T1000 (cell line): ENCODE measurements at places on chromosomes 1 and 21.

- DNase-seq = no peak
These were observed 31.4 kb downstream of the SLC30A7 start for GRCh38 chr1:100927276-100927675.

DNA sequence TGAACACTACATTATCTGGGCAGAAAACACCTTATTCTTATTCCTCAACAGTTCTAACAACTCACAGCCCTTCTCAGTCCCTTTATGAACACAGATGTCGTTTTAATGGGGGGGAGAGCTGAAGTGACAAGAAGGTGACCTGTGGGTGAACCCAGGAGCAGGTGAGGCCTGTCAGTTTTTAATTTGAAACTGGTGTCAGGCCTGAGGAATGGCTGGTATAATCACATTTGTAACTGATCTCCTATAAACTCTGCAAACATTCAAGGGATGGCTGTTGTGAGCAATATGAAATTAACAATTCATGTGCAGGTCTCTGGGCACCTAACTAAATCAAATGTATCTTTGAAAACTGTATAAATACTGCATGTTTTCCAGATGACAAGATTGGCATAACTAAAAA is 362.1 kb upstream of the NR5A2 start:
- DNase-seq = no peak

- no peak for DNase-seq
These were observed 95.7 kb upstream of the GCLM start for GRCh38 chr1:94004924-94005323.

DNA sequence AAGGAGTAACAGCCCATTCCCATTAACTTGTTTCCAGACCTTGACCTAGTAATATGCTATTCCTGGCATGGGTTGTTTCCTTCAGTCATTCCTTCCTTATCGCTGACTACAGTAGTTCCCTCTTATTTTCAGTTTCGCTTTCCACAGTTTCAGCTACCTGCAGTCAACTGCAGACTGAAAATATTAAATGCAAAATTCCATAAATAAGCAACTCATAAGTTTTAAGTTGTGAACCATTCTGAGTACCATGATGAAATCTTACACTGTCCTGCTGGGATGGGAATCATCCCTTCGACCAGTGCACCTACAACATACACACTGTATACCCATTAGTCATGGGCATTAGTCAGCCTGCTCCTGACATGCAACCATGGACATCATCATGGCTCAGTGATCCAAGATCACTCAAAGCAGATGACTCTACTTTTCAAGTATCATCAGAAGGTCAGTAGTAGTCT is 66.7 kb downstream of the CCDC30 start:
- no peak for DNase-seq

GRCh38 chr1:206540044-206540780 is 32.9 kb downstream of the RASSF5 start:
- no peak for DNase-seq

DNA sequence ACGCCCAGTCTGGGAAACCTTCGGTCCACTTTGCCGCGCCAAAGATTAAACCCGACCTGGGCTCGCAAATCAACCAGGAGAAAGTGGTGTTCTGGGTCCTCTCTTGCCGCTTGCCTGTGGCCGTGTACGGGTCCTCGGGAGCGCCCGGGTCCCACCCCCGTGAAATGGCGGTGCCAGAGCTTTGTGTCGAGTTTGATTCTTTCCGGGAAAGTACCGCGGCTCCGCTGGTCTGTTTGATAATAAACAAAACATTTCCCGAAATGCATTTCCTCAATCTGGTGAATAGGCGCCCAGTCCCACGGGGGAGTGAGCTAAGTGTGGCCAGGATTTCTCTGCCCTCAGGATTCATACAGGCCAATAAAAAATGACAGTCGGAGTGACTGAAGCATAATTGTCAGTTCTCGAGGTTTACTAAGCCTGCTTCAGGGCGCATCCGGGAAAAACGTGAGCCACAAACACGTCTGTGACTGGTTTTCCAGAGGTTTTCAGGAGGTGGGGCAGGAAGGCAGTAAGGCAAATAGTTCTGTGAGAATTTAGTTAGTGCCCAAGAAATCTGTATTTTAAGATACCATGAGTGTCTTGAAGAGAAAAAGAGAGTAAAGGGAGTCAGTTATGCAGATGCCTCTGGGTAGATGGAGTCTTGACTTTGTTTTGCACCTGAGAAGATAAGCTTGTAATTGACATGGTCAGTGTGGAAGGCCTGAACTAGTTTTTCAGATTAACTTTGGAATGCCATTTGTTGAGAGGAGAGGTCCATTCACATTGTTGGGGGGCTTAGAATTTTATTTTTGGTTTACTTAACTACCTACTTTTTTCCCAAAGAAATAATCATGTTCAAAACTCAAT is 675 bp downstream of the IFNAR1 start:
- peak; percentile 77 for DNase-seq

DNA sequence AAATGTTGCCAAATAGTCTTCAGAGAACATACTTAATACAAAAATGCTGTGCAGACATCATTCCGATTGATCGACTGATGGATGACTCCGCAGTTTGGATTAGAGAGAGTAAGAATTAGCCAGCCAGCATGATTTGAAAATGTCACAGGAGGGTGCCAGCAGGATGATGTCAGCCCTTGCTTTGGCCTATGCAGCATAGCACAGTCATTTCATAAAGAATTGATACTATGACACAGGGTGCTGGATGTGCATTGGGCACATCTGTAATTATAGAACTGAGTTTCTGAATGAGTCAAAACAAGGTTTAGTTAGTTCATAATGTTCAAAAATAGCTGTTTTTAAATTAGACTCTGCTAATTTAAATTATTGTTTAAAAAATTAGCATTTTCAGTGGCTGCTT is 21.6 kb upstream of the TRAF5 start:
- DNase-seq = no peak

DNA sequence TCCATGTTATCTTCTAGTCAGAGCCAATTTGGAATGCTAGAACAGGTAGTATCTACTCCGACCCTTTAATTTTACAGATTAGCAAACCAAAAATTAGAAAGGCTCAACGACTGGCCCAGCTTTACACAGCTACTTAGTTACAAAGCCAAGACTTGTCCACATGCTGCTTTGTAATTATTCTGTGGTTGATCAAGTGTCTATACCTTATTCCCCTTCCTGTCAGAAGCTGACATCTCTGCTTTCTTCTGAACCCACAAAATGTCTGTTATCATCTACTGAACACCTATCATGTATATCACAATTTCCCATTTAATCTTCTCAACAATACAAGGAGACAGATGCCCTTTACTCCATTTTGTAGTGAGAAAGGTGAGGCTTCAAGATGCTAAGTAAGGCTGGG is 15.6 kb downstream of the TGFBR3 start:
- no peak for DNase-seq

DNA sequence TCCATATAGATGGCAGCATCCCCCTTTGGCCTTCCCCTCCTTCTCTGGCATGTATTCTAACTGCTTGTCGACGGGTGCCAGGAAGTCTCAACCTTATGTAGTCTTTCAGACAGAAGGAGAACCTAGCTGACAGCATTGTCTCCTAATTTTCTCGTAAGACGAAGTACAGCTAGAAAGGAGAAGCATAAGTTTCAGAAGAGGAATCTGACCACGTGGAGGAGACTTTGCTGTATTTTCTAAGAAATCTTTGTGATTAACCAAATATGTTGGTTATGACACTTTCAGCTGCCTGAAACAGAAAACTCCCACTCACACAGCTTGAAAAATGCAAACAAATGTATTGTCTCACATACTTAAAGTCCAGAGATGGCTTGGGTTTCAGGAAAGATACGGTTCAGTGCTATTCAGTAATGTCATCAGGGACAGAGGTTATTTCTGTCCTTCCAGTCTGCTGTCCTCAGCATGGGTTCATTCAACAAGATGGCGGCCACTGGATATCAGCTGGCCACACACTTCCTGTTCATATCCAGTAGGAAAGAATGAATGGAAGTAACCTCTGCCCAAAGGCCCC is 109.5 kb upstream of the ZNF648 start:
- DNase-seq = no peak

DNA sequence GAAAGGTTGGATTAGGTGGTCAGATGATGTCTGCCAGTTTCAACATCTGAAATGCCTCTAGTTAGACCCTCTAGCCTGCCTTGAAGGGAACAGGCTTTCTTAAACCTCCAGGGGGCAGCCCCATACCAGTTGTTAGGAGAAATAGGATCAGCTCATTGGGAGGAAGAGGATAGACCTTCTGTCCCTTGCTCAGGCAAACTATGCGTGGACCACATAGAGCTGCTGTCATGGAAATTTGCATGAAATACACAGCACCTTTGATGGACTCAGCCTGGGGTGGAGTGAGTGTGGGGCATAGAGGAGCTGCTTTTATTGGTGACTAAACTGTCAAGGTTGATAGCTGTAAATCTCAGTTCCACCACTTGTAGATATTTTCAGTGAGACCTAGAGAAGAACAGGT is 38.4 kb upstream of the SPAG17 start:
- no peak for DNase-seq

GRCh38 chr1:176950736-176951324 is 213.7 kb downstream of the ASTN1 start:
- no peak for DNase-seq

- no peak for DNase-seq
These were observed 4.5 kb downstream of the EFNA3 start for GRCh38 chr1:155083052-155083541.

DNA sequence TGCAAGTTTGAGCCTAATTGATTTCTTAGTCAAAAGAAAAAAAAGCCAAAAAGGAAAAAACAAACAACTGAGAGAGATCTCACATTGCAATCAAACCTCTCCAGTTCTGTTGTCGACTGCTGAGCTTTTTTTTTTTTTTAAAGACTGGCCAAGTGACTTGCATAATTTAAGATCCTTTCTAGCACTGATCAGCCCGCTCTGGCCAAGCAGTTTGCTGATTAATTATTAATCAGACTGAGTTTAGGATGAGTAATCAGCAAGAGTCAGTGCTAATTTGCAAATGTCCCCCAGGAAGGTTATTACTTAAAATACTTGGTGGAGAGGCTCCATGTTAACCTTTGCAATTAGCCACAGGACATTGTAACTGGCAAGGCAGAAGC is 39.3 kb downstream of the HMGB4 start:
- no peak for DNase-seq

- no peak for DNase-seq
These were observed 9.1 kb downstream of the SH3GLB1 start for GRCh38 chr1:86713477-86713876.

DNA sequence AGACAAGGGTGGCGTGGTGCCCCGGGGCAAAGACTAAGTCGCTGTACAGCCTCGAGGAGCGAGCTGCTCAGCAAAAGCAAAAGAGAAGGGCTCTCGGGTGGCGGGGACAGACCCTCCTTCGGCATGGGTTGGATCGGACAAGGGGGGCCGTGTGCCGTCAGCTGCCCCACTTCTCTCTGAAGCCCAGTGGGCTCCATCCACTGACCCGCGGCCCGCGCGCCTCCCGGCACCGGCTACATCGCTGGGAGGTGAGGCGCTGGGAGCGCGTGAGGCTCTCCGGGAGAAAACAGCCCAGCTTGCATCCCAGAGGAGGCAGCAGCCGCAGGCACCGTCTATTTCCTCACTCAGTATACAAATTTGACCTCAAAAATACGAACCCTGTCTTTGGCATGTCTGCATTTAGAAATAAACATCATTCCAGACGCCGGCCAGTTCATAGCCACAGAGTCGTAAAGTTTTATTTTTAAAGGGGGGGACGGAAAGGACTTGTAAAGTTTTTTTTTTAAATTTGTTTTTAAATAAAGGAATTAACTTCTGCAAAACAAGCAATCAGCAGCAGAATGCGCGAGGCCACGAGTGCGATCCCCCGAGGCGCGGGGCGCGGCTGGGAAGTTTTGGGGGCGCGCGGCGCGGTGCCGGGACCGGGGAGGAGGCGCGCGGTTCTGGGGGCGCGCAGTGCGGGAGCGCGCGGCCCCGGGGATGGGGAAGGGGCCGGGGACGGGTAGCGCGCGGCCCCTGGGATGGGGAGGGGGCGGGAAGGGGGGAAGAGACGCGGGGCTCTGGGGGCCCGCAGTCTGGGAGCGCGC is 689 bp upstream of the GPR137B start:
- peak; percentile 45 for DNase-seq

GRCh38 chr1:155952505-155952890 is 11.1 kb downstream of the RXFP4 start:
- no peak for DNase-seq

DNA sequence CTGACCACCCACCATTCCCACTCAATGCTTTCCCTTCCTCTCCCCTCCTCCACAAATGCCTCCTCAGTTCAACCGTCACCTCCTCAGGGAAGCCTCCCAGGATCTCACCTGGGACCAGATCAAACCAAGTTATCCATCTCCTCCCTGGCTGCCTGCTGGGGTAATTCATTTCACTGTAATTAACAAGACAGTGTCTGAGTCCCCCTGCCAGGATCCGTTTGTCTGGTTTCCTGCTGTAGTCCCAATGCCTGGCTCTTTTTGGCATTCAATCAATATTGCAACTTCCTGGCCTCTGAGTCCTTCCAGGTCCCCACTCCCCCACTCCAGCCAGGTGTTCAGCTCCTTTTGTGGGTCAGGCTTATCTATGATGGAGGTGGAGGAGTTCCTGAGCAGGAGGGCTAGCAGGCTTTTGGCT is 687.7 kb downstream of the PTPRU start:
- no peak for DNase-seq

- DNase-seq = no peak
These were observed 37.7 kb upstream of the GPR157 start for GRCh38 chr1:9166289-9167235.

- DNase-seq = no peak
These were observed 11.3 kb downstream of the SYTL1 start for GRCh38 chr1:27353166-27353565.
